ENCODE measurements at places on chromosomes 11 and 22.

- no peak for DNase-seq
Observed at GRCh38 chr11:126281666-126282175, 1.2 kb upstream of the TIRAP start.

DNA sequence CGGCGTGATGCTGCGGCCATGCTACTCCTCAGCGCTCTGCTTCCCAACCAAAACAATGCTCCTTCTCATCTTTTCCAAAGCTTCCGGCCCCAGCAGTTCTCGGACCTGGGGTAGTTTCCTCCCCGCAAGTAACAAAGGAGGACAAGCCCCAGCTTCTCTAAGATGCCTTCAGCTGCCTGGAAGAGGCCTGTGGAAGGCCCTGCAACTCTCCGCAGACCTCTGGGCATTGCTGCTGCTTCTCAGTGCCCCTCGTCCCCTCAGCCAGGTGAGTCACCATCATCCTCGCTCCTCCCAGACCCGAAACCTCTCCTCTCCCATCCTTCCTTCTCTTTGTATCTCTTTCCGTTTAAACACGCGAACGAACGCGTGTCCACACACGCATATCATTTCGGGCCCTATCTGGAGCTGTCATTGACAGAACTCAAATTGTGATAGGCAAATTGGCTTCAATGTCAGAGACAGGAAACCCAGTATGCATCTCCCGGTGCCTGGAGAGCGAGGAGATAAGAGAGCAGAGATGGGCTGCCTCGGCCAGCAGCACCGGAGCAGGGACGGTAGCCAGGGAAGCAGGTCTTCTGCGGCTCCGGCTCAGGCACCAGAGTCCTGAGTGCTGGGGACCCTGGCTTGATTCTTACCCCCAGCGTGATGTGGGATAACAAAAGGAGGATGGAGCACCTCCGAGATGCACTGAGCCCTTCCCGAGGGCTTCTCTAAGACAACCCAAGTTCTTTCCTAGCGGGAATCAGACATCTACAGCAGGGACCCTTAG is 22.0 kb upstream of the JAM3 start:
- DNase-seq = peak; percentile 20

GRCh38 chr11:126146454-126147192 is 64.8 kb downstream of the RPUSD4 start:
- peak; percentile 69 for DNase-seq

DNA sequence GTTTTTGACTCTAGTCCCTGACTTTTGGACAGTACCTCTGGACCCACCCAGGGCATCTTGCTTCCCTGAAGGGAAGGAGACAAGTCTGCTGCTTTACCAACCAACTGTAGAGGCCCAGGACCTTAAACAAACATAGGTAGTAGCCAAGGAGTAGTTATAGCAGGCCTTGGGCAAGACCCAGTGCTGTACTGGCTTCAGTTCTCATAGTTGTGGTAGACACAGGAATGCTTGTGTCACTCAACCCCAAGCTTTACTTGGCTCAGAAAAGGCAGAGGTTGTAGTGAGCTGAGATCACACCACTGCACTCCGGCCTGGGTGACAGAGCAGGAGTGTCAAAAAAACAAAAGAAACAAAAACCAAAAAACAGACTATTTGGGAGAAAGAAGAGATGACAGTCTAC is 21.3 kb upstream of the OR52M1 start:
- no peak for DNase-seq

GRCh38 chr11:9574622-9575259 is 1.3 kb downstream of the WEE1 start:
- peak; percentile 70 for DNase-seq

GRCh38 chr22:20756846-20757245 is 17.1 kb upstream of the SERPIND1 start:
- no peak for DNase-seq

GRCh38 chr11:78429660-78430059 is 12.0 kb upstream of the GAB2 start:
- no peak for DNase-seq

DNA sequence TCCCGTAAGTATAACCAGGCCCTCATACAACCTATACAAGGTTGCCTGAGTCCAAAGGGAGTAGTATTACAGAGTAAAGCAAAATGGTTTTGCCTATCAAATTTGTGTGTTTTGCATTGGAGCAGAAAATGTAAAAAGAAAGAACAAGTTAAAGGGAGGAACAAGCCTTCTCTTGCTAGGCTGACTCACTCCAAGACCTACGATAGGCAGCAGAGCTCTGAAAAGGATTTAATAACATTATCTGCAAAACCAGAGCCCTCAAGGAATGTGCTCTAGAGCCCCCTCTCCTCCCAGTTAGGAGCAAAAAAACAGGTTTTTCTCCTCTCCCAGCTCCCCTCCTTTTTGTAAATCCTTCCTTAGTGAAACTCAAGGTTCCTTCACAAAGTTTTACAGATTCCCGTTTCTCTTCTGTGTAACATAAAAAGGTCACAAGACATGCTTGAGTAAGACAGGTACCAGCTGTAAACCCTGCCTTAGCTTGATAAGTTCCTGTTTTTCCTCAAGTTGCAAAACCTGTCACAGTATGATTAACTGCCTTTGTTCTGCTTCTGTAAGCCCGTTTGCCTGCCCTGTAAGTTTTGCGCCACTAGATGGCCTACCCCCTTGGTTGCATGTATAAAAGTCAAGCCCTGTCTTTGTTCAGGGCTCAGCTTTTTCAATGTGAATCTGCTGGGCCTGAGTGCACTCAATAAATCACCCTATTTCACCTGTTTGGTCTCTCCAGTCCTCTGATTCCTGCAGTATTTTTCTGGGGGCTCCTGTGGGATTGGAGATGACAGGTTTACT is 498.2 kb downstream of the KCNA4 start:
- DNase-seq = no peak

DNA sequence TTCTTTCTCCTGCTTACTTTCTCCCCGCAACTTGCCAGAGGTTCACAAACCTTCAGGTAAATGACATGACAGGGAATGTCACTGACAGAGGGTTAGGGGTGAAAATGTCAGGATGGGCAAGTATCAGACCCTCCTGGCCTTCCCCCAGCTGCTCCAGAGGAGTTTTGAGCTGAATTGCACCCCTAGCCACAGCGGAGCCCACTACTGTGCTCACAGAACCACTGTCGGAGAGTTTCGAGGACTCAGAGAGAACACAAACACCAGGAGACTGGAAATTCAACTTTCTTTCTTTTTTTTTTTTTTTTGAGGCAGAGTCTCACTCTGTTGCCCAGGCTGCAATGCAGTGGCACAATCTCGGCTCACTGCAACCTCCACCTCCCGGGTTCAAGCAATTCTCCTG is 21.5 kb upstream of the P2RY2 start:
- DNase-seq = no peak

GRCh38 chr22:50058061-50058905 is at the start of gene TTLL8:
Gene TTLL8 (minus strand): TSS chr22:50058298.
- DNase-seq = peak; percentile 38

- no peak for DNase-seq
Observed at GRCh38 chr11:133181066-133181465, 351.2 kb downstream of the OPCML start.

GRCh38 chr22:21766691-21767462 is 31.3 kb upstream of the YPEL1 start:
- no peak for DNase-seq

GRCh38 chr11:45960387-45961095 is 38.1 kb downstream of the LARGE2 start:
- no peak for DNase-seq

- DNase-seq = no peak
Observed at GRCh38 chr11:44563711-44564110, 1.8 kb upstream of the CD82 start.

DNA sequence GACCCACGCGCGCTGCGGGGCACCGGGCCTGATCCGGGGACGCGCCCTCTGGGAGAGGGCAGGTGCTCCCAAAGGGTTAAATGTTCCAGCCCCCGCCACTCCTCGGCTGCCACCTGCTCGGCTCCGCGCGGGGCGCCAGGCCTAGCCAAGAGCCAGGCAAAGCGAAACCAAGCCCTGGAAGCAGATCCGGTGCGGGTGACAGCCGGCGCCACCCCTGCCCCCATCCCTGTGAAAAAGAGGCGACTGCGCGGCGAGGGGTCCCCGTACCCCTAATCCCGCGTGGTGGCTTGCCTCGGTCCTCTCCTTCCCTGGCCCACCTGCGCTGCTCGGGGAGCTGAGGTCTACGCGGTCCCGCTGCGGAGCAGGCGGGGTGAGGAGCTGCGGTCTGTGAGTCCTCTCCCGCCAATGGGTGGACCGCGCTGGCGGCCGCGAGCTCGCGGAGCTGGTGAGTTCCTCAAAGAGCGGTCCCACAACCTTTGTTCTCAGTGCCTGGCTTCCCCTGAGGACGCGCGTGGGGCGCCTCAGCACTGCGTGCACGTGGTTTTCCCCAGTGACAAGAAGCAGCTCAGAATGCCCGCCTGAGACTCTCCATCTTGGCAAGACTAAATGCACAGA is at the start of gene ME3:
TSS of gene ME3 (minus strand) at position 610 of the 615 bp plus-strand sequence.
- peak; percentile 71 for DNase-seq

- DNase-seq = no peak
Observed at GRCh38 chr11:92340839-92341238, 116.2 kb downstream of the FAT3 start.

- no peak for DNase-seq
Observed at GRCh38 chr22:20852076-20852475, 6.5 kb downstream of the PI4KA start.

DNA sequence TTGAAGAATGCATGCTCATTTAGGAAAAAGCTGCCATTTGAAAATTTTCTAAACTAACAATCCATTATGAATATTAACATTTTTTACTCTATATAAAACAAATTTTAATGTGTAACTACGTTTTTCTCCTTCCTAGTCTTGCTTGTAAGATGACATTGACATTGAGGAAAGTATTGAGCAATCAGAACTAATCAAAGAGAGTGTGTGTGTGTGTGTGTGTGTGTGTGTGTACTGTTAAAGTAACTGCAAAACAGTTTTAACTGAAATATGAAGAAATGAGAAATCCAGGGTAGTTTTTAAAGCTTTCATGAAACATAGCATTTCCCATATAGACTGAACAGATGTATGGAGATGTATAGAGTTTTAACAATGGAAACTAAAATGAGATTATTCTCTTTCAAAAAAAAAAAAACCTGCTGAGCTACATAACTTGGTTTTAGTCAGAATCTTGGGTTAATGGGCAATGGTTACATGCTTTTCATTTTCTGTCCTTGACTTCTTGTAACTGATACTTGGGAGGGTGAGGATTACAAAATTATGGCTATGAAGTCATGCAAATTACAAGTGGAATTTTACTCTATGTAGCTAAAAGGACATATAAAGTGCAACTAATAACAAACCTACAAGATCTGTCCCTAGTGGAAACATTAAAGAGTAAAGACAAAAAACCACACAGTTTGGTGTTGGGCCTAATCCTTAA is 2.0 kb downstream of the PDGFD start:
- DNase-seq = no peak

- no peak for DNase-seq
Observed at GRCh38 chr11:118883004-118883367, 706 bp upstream of the CXCR5 start.

DNA sequence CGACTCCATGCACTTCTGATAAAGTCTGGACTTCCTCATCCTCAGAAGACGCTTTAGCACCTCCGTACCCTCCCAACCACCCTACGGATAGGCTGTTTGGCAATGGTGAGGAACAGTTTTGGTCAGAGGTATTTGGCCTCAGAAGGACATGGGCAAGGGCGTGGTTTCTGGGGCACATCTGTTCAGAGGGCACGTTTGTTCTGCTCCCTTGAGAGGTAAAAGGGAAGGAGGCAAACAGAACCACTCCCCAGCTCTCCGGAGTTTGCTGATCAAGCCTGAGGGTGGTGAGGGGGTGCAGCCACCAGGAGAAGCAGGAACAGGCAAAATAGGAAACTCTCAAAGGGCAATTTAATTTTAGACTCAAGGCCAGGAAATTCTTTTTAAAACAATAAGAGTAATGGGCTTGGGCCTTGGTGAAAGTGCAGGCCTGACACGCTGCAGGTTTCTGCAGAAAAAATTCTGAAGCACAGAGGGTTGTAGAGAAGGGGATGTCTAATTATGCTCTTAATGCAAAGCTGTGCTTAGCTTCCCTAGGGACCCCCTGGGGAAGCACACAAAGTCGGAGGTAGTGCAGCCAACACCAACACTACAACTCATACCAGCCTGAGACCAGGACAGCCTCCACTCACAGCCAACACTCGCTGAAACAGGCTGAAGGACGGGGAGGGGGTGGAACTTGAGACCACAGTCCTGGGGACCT is 23.3 kb downstream of the ETS1 start:
- DNase-seq = no peak

GRCh38 chr22:24186892-24187670 is 5.8 kb downstream of the SUSD2 start:
- no peak for DNase-seq

- no peak for DNase-seq
Observed at GRCh38 chr11:69860796-69861445, 41.7 kb upstream of the FGF3 start.

DNA sequence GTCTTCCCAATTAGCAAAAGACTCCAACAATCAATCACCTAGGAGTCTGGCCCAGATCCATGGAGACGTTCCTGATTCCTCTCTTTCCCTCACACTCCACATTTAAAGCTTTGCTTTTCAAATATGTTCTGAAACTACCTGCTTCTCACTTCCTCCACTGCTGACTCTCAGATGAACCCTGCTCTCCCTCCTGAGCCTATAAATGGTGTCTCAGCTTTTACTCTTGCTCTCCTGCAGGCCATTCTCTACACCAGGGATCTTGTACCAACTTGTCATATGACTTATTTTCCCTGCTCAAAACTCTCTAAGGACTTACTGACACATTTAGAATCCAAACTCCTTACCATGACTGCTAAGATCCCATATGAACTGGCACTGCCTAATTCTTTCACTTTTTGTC is 138.4 kb upstream of the DDI1 start:
- no peak for DNase-seq

- no peak for DNase-seq
Observed at GRCh38 chr11:61976813-61977475, 9.5 kb upstream of the FTH1 start.

GRCh38 chr11:67484847-67485311 is 2.1 kb downstream of the AIP start:
- no peak for DNase-seq

GRCh38 chr11:44950625-44951476 is at the start of gene TP53I11:
Gene TP53I11 (minus strand): TSS chr11:44950883. CDS start chr11:44938335, 12,548 bp downstream.
- DNase-seq = peak; percentile 83

DNA sequence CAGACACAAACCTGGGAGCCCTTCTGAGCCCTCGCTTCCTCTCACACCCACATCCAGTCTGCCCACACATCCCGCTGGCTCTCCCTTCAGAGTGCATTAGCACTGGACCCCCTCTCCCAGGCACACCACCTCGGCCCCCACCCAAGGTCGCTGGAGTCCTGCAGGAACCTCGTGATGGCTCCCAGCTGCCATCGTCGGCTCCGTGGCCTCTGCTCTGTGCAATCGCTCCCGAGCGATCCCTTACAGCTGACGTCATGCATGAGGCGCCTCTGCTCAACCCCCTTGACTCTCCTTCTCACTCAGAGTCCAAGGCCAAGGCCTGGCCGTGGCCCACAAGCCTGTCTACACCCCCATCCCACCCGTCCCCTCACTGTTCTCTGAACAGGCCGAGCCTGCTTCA is 183.9 kb downstream of the EFCAB6 start:
- DNase-seq = no peak

- DNase-seq = no peak
Observed at GRCh38 chr11:17410606-17411379, 22.3 kb upstream of the KCNJ11 start.

Data from left hindlimb (tissue), 1 donor.